ENCODE measurements at places on chromosomes 6 and 20. TPM values are rescaled to one million over a fixed set of nuclear protein-coding genes. Genes with fewer than 3 reads are reported as not detected.
A peak's percentile ranks its signal among the peaks of the same experiment; 100 is the strongest.

Gene RUNX2
- total RNA-seq: 60.8 TPM

DNA sequence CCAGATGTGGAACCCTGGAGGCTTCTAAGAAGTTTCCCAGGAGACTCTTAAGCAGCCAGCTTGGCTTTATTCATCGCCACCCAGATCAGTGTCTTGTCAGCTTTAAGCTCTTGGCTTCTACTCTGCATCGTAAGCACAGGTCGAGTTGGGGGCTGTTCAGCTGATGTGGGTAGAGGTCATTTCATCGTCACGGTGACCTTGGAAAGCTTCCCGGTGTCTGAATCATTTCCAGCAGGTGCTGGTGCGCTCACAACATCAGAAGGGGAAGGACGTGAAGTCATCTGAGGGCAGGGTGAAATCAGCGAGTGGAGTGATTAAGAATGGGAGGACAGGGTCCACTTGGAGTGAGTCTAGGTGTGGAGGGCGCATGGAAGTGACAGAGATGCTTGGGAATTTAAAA is 112.6 kb downstream of the SASH1 start:
- DNase-seq: no peak

Gene TP53TG5
- total RNA-seq: not detected

Gene TNF
- 94.4 TPM for total RNA-seq

DNA sequence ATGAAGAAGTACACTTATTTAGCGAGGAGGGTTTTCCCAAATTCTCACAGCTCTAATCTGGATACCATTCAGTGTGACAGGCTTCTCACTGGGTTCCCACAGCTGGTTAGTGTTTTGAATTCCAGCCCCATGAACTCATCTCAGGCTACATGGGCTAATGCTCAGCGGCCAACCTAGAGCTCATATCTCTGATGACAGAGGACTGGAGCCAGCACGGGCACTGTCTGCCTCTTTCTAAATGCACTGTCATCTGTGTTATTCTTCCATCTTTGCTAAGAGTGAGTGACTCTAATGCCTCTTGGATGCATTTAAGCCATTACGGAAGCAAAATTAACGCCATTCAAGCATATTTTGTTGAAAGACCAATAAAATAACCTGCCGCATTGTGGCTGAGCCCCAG is 308.9 kb upstream of the JAG1 start:
- DNase-seq: no peak

Gene OR2H1
- not detected for total RNA-seq

- peak; percentile 47 for DNase-seq
Measured at GRCh38 chr6:90284236-90285041, 12.2 kb downstream of the BACH2 start.

- DNase-seq: no peak
Measured at GRCh38 chr6:87817183-87817582, 115.2 kb upstream of the AKIRIN2 start.

Gene TRERF1
- total RNA-seq: 19.6 TPM

- DNase-seq: no peak
Measured at GRCh38 chr20:23072892-23073586, 13.1 kb downstream of the CD93 start.

DNA sequence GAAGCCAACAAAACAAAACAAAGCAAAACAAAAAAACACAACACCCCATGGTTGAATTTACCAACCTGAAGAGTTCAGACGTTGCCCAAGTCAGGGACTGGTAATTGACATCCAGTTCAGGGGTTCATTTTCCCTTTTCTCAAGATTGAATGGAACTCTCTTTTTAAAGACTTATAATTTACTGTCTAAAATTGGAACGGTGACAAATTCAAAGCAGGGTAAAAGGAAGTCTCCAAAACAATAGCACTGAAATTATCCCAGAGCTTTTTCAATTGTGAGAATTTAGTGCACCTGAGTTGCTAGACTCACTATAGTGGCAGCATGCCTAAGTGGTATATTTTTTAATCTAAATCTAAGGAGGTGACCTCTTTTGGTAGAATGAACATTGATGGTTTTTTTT is 90.9 kb upstream of the PREP start:
- DNase-seq: no peak

Gene ENPP3
- 16.3 TPM for total RNA-seq

- DNase-seq: no peak
Measured at GRCh38 chr6:116629563-116629981, 13.3 kb downstream of the RSPH4A start.

DNA sequence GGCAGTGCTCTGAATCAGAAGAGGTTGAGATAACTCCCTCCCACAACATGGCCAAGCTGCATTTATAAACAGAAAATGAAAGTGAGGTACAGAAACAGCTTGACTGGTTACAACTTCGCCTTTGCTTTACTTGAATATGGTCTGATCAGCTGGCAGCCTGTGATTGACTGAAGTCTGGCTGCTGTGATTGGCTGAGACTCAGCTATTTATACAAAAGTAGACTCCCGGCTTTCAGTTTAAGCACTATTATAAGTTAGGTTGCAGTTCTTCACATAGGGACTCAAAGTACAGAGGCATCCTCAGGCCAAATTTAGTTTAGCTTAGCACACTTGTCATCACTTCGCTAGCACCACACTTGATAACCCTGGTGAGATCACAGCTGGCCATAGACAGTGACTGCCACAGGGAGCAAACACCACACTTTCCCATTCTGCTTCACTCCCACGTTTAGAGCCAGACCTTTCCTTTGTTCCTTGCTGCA is 362.6 kb downstream of the EPM2A start:
- no peak for DNase-seq

GRCh38 chr6:114030767-114031166 is 59.8 kb upstream of the HDAC2 start:
- no peak for DNase-seq

DNA sequence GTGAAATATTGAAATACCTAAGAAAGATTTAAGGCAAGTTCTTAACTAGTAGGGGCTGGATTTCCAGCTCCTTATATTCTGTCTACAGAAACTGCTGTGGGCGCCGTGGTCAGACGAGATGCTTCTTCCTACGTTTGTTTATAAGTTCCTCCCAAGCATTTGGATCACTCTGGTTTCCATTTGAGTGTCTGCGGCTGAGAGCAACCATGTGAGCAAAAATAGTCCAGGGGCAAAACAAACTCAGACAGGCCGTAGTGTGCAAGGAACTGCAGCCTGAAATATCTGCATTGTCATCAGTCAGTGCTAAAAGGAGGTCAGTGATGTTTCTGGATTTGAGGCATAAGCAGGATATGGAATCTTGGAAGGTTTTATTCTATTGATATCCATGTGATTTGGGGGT is 485.9 kb upstream of the JAG1 start:
- DNase-seq: no peak

DNA sequence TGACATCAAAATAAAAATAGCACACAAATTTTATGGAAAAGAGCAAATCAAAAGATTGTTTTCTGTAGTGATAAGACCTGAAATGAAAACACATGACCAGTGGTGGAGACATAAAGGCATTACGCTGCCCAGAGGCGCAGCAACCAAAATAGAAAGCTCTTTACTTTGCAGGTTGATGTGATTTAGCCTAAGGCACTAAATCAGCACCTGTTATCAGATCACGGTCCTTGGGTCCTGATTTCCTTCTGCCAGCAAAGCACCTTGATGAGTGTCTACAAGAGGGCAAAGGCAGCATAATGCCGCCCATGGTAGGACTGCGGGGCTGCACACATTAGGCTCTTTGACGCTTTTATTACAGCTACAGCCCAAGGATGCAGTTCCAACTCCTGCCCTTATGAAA is 19.3 kb upstream of the RAMACL start:
- DNase-seq: no peak

GRCh38 chr6:54193560-54193959 is 82.3 kb downstream of the MLIP start:
- no peak for DNase-seq

- DNase-seq: no peak
Measured at GRCh38 chr6:86686496-86686895, 250.8 kb upstream of the HTR1E start.

DNA sequence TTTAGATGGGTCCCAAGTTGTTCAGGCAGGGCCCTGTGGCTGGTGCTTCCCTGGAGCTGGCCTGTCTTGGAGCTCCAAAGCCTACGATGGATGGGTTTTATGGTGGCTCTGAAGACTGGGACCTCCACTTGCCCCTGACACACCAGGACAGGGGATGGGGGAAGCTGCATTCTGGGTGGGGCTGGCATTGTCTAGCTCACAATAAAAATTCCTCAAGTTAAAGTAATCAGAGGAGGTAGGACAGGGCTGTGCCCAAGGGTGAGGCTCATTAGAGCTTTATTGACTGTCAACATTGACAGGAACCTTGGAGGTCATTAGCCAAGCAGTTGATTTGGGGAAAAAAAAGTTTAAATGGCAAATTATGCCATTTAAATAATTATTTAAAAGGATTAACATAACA is 35.7 kb downstream of the TFAP2C start:
- DNase-seq: no peak

DNA sequence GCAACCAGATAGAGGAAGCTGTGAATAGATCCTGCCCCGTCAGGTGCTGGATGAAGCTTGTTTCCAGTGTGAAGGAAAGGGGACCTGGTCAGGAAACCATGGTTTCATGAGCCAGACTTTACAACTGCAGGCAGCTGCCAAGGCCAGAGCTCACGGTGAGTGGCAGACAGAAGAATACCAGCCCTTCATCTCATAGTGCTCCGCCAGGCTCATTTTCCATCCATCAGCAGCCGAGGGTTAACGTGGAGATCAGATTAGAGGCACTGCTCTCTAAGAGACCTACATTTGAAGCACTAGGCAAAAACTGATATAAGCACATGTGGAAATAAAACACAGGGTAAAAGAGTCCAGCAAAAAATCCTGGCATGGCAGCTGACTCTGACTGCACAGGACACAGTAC is 172.4 kb downstream of the CD24 start:
- DNase-seq: no peak

Gene FAM217A
- not detected for total RNA-seq

DNA sequence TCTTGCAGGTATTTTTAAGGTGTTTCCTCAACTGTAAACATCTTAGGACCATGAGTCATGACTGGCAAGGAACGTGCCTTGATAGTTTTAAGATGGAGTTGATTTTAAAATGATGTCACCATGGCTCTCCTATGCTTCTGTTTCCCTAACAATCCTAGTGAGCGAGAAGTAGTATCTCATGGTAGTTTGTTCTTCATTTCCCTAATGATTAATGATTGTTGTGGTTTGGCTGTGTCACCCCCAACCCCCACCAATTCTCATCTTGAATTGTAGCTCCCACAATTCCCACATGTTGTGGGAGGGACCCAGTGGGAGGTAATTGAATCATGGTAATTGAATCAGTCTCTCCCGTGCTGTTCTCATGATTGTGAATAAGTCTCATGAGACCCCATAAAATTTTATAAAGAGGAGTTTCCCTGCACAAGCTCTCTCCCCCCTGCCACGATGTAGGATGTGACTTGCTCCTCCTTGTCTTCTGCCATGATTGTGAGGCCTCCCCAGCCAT is 16.8 kb upstream of the BNIP5 start:
- no peak for DNase-seq

GRCh38 chr20:3911956-3912355 is 22.8 kb downstream of the PANK2 start:
- DNase-seq: no peak

GRCh38 chr6:130105996-130106704 is 87.8 kb downstream of the L3MBTL3 start:
- no peak for DNase-seq

- no peak for DNase-seq
Measured at GRCh38 chr6:5996714-5997419, 9.9 kb downstream of the NRN1 start.

All from activated T-helper 2 cell treated with anti-CD3 and anti-CD28 coated beads, Interferon-gamma antibody, Interleukin-2, Interleukin-4, amounts not matched to agents 10 μg/mL and 5 μg/mL and 100 μg/mL, durations not matched to agents 14 hours and 24 hours and 36 hours (primary cell).